ENCODE measurements at places on chromosomes 12 and 14. TPM values are rescaled to one million over a fixed set of nuclear protein-coding genes. Genes with fewer than 3 reads are reported as not detected.

- no peak for ATAC-seq
These were observed 7.8 kb downstream of the ZFP36L1 start for GRCh38 chr14:68784978-68785533.

GRCh38 chr12:31353750-31354708 lies 28.1 kb upstream of the SINHCAF start:
- ATAC-seq: no peak

GRCh38 chr12:51798501-51798900 lies 50.0 kb downstream of the FIGNL2 start:
- no peak for ATAC-seq

DNA sequence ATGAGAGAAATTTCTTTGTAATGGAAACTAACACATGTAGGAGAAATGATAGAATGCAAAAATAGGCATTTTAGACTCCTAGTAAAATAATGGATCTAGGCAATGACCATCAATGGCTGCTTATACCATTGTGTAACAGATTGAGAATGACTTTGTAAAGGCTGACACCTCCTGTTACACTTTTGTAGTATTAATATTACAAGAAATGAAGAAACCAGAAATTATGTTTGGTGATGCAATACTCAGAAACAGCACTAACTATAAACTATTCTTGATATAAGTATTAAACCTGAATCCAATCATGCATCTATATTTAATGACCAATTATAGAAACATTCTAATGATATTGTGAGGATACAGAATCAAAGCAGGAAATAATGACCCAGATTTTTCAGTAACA lies 108.5 kb upstream of the CNTN1 start:
- ATAC-seq: no peak

DNA sequence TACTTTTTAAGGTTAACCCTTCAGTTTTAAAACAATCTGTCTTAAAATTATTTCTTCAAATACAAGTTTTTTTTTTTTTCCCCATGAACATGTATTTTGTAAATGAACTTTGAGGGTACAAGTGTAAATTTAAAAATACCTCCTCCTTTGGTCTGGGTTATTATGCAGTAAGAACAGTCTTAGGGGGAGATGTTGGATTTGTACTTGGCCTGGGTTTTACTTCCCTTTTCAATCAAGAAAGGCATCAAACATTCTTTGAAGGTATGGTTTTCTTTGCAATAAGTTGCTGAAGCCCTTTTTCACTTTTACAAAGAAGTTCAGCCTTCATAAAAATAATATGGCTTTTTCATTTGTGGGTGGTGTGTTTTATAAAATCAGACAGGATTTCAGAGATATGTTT lies 20.5 kb downstream of the WBP11 start:
- ATAC-seq: no peak

DNA sequence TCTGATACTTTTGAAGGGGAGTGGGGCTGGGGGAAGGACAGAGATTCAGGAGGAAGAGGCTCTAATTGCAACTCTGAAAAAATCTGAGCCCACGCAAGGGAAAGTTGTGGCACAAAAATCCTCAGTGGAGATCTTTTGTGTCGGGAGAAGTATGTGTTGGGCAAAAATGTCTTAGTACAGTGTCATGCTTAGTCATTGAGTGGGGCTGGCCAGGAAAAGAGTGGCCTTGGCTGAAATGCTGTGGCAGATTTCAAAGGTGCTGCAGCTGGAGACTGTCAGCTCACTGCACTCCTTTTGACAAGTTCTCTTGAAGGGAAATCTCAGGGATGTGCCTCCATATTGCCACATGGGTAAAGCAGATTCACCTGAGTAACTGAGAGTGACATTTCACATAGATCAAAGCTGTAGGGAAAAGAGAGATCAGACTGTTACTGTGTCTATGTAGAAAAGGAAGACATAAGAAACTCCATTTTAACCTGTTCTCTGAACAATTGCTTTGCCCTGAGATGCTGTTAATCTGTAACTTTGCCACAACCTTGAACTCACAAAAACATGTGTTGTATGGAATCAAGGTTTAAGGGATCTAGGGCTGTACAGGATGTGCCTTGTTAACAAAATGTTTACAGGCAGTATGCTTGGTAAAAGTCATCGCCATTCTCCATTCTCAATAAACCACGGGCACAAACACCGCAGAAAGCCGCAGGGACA lies 36.0 kb upstream of the GLIPR1 start:
- no peak for ATAC-seq

GRCh38 chr12:13182881-13183280 lies 13.6 kb upstream of the EMP1 start:
- ATAC-seq: no peak

DNA sequence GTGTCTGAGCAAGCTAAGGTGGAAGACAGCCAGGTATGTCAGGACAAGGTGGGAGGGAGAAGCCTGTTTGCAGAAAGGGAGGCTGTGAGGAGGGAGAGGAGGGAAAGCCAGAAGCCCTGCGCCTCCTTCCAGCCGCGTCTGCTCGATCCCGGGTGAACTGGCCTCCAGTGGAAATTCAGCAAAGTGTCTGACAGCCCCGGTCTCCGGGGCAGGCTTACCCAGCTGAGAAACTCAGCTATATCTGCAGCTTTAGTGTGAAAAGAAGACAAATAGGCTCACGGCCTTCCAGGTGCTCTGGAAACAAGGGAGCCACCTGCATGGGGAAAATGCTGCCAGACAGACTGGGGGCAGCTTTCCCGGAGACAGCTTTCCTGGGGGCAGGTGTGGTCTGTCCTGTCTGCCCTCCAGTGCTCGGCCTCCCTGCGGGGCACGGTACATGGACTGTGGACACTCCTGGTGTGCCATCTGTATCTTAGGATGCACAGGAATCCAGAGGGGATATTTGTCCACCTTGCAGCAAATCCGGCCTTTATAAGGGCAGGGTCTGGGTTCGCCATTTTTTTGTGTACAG lies 6.3 kb downstream of the RFLNA start:
- no peak for ATAC-seq

GRCh38 chr12:42145197-42145549 lies 499 bp upstream of the GXYLT1 start:
- ATAC-seq: no peak

- ATAC-seq: no peak
These were observed 8.8 kb downstream of the VRK1 start for GRCh38 chr14:96805956-96806355.

DNA sequence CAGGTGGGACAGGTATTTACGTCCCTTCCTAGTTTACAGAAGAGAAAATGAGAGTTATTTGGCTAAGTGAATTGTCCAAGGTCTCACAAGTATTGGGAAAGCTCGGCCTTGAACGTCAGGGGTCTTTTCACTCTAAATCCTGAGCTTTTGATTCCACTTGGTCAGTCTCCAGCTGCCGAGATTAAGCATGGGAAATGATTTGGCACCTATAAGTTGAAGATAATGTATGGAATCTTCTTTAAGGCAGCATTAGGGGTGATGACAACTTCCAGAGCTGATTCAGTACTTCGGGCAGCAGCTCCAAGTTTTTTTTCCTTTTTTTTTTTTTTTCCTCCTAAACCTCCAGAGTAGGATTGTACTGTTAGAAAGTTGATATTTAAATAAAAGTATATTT lies 722 bp downstream of the FAM234B start:
- no peak for ATAC-seq

The DYNC1H1 gene
- 1,020 TPM for total RNA-seq

The RPL10L gene
- total RNA-seq: not detected

The SDR9C7 gene
- total RNA-seq: not detected

The DPY19L2 gene
- 28.9 TPM for total RNA-seq

Measured in gastroesophageal sphincter (tissue), 4 donors.